ENCODE measurements at places on chromosomes 5 and 9. TPM values are rescaled to one million over a fixed set of nuclear protein-coding genes. Genes with fewer than 3 reads are reported as not detected.

- DNase-seq: no peak
Observed at GRCh38 chr9:81534138-81534875, 155.0 kb downstream of the TLE1 start.

DNA sequence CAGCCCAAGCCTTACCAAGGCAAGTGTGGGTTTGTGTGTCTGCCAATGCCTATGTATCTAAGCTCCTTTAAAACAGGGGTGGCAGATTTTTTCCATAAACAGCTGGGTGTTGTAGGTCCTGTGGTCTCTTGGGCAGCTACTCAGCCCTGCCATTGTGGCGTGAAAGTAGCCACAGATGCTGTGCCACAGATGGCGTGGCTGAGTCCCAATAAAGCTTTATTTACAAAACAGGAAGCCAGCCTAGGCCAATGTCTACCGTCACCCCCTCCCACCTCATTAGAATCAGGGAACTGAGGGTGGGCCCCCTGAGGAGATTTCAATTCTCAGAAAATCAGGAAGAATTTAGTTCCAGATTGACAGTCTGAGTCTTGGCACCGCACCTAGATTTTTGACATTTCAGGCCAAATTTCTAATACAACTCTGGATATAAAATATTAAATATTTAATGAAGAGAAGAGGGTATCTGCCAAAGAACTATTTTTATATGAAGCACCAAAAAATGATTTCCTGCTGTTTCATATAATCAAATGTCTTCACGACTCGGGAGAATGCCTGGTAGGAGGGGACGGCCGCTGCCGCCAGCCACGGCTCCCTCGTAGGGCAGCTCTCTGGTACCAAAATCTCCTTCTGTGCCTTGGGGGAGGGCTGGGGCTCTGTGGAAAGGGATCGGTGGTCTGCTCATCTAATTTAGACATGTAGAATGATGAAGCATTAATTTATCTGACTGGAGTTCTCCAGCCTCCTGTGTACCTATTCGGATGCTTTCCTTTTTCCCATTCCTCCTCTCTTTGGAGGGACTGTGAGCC, 420.9 kb downstream of the IRX2 start:
- no peak for DNase-seq

DNA sequence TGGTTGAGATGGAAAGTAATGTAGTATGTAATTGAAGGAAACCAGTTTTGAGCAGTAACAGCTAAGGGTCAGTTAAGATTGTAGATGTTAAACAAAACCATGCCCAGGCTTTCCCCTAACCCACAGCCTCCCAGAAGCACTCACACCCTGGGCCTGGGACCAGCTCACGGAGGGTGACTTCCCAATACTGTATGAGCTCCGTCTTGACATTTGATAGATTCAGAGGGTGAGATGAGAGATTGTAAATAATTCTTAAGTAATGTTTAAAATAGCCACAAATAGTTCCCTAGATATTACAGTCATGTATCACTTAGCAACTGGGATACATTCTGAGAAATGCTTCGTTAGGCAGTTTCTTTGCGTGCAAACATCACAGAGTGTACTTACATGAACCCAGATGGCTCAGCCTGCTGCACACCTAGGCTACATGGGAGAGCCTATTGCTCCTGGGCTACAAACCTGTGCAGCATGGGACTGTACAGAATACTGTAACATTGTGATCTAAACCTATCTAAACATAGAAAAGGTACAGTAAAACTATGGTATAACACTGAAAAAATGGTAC, 140.7 kb downstream of the FANCC start:
- DNase-seq: no peak

GRCh38 chr9:70491426-70492318, 77.2 kb upstream of the KLF9 start:
- no peak for DNase-seq

DNA sequence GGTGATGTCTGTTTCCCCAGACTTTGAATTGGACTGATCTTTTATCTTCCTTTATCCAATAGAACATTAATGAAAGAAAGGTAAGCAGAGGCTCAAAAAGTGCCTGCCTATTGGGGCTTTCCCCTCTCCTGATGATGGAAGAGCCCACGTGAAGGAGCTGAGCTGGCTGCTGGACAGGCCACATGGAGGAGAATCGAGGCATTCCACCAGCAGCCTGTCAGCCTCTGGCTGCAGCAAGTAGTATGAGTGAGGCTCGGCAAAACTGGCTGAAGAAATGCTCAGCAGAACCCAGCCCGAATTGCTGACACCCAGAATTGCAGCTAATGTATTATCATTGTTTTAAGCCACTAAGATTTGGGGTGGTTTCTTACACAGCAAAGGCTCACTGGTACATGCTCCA, 66.5 kb upstream of the STC2 start:
- no peak for DNase-seq

GRCh38 chr5:111069839-111070238, 1.7 kb upstream of the TSLP start:
- DNase-seq: no peak

DNA sequence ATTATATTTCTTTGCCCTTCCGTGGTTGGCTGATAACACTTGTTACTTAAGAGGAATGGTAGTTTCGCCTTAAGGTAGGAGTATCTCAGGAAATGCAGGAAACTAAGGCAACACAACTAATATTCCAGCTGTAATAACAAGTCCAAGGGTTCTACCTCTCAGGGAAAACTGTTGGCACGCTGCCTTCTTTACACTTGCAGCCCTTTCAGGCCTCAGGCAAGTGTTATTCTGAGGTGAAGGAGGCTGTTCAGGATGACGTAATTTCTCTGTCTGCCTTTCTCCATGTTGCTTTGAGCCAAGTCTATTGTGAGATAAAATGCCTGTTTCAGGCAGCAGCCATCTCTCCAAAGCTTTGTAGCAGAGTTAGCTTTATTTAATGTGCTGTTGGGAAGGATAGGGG, 38.0 kb downstream of the VCAN start:
- DNase-seq: no peak

DNA sequence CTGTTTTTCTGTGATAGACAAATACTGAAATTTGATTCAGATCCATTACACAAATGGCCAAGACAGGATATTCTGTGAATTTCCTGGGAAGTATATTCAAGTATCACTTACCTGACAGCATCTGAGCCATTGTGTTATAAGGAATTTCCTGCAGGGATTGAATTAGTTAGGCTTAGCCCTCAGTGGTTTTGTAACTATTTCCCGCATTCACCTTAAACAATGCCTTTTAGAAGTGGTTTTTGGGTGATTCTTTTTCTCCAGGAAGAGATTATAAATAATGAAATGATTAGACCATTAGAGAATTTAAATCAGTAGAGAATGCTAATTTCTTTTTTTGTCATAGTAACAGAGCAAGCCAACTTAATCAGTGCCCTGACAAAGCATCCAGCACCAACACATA, 30.6 kb downstream of the ITGA1 start:
- DNase-seq: no peak

DNA sequence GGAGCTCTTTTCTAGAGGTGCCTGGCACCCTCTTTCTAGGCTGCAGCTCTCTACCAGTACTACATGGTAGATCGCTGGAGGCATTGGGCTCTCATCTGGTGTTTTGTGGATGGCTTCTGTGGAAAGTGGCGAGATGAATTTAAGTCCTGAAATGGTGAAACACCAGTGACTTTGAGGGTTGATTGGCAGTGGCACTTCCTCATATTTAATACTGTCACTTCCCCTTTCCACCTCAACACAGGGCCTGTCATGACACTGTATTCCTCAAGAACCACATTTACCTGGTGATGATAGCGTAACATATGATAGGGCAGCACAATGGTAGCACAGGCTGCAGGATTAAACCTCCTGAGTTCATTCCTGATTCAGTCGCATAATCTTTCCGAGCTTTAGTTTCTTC, 132.1 kb downstream of the KDM4C start:
- no peak for DNase-seq

- DNase-seq: no peak
Observed at GRCh38 chr5:151706906-151707305, 20.2 kb upstream of the SPARC start.

GRCh38 chr5:127061537-127061936, 11.8 kb downstream of the C5orf63 start:
- DNase-seq: no peak

DNA sequence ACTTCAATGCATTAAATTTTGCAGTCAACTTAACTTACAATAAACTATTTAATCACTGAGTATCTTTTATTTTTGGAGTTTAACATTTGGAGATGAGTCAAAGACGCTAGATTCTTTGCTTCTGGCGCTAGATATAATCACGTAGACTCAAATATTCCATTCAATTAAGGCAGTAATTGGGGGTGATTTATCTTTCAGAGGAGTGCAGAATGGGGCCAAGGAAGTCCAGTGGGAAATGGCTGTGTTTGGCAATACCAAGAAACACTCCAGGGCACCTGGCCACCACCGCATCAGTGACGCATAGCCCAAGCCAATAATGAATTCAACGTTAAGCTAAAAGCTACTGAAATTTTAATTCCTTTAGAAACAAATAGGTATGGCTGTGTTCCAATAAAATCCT, 81.2 kb downstream of the PHAX start:
- no peak for DNase-seq

DNA sequence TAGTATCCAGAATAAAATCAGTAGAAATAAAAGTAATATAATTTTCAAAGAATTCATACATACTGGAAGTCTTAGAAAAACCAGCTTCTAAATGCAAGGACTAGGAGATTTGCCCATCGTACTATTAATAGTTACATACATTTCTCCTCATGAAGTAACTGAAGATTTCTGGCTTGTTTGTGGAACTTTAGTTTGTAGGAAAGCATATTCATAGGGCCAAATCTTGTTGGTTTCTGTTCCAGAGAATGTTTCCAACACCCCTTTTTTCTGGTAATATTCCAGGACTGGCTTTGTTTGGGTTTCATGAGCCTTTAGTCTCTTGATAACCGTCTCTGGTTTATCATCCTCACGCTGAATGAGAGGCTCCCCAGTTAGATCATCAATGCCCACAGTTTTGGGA, 66.3 kb upstream of the TJP2 start:
- no peak for DNase-seq

- DNase-seq: no peak
Observed at GRCh38 chr9:97374811-97375210, 37.1 kb upstream of the TDRD7 start.

The PDLIM7 gene
- total RNA-seq: 56.8 TPM

The CCL27 gene
- not detected for total RNA-seq

The HMCN2 gene
- total RNA-seq: 0.53 TPM

The SLC6A7 gene
- not detected for total RNA-seq

The N4BP3 gene
- total RNA-seq: 2.9 TPM

The CYSRT1 gene
- total RNA-seq: 1.7 TPM

The CCDC192 gene
- total RNA-seq: not detected

The SV2C gene
- total RNA-seq: not detected

The PCDHGB1 gene
- total RNA-seq: 0.60 TPM

The KCNV2 gene
- total RNA-seq: not detected

The ADAMTS2 gene
- total RNA-seq: 0.05 TPM

The GHR gene
- total RNA-seq: 0.54 TPM

The PLAC8L1 gene
- total RNA-seq: not detected

All from Caco-2 (cell line).